ENCODE measurements at places on chromosomes 3 and 15.

GRCh38 chr3:127967316-127967715, 52.3 kb downstream of the KBTBD12 start:
- DNase-seq: no peak

GRCh38 chr3:26655231-26655630, 32.7 kb downstream of the LRRC3B start:
- DNase-seq: no peak

DNA sequence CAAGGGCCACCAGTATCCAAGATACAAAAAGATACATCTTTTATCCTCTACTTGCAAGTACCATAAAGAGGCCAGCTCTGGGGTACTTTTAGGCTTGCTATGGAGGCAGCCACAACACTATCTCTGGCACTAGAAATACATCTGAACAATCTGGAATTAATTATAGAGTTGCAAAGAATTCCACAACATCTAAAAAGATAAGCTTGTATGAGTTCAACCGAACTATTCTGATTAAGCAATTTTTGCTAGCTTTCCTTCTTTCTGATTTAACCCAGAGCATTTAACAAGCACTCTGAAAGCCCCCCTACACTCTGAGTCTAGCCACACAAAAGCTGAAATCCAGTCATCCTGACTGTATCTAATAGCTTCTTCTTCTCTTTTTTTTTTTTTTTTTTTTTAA, 95.4 kb downstream of the FRMD5 start:
- DNase-seq: no peak

DNA sequence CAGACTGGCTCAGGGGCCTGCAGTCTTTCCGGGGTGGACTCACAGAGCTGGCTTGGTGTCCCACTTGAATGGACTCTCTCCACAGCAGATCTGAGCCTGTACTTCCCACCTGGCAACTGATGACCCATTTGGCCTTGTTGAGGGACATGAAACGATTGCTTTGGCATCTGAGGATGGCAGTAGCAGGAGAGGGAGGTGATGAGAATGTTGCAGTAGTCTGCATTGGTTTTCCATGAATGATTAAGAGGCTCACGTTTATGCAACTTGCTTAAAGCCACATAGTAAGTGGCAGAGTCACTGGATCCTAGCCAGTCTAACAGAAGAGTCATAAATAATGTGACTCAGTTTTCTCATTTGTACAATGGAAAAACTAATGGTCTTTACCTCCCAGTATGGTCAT, 21.9 kb downstream of the IL20RB start:
- DNase-seq: no peak

- DNase-seq: no peak
Measured at GRCh38 chr15:95567686-95568085, 762.8 kb upstream of the NR2F2 start.

- DNase-seq: no peak
Measured at GRCh38 chr3:59608356-59608755, 558.5 kb upstream of the CFAP20DC start.

GRCh38 chr3:142915636-142916035, 26.8 kb upstream of the PCOLCE2 start:
- DNase-seq: no peak

GRCh38 chr15:57873564-57874209, 167.2 kb downstream of the POLR2M start:
- no peak for DNase-seq

DNA sequence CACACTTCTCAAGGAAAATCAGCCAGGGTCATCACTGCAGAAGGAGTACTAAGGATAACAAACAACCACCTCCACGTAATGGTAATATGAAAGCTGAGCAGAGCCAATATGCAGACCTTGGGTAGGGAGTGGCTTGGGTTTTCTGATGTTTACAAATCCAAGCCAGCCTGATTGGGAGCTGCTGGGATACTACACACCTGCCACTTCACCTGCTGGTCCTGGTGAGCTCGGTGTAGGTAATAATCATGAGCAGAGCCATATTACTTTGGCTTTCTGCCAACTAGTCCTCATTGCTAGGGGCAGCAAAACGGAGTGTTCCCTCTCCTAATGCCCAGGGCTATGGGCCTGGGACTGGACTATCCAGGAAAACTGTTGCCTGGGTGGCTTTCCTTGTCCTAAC, 433.5 kb upstream of the PPP2R3A start:
- no peak for DNase-seq

- no peak for DNase-seq
Measured at GRCh38 chr3:38566215-38566528, 70.0 kb downstream of the EXOG start.

- DNase-seq: no peak
Measured at GRCh38 chr15:64800476-64800875, 25.0 kb downstream of the PIF1 start.

DNA sequence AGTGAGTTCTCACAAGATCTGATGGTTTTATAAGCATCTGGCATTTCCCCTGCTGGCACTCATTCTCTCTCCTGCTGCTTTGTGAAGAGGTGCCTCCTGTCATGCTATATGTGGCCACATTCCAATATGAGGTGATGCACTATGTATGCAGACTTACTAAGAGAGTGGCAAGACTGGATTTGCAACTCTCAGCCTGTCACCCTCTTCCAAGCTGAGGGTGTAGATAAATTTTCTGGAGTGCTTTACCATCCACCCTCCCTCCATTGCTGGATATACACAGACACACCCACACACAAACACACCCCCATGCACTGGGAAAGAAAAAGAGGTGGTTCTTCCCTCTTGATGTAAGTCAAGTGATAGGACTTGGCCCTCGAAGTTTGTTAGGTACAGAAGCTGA, 30.2 kb upstream of the CHMP2B start:
- DNase-seq: no peak

DNA sequence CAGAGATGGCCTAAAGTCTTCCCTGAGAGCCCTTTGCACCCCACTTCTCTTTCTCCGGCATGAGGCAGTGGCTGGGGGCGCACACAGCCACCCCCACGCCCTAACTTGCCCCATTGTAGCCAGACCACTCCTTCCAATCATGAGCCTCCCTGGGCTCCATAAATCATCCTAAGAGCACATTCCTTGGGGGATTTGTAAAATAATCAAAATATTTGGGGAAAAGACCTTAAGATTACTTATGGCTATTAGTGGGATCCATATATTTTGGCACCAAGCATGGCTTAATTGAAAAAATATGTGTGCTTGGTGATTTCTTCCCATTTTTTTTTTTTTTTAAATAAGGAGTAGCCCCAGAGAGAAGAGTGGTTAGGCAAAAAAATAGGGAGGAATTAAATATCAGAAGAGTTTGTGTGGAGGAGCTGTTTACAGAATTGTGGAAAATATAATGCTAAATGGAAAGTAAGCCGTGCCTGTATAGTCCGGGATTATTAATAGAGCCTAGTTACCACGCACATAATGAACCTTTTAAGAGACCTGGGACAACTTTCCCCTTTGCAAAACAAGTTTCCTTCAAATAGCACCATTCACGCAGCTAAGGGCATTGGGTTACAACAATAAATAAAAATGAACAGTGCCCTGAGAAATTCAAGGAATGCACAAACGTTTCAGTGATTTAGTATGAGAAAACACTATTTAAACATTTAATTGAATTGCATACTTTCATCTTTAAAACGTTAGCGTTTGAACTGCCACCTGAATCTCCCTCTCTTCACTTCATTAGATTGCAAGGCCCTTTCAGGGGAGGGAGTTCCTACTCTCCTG, 46.1 kb downstream of the SMAD6 start:
- DNase-seq: no peak

DNA sequence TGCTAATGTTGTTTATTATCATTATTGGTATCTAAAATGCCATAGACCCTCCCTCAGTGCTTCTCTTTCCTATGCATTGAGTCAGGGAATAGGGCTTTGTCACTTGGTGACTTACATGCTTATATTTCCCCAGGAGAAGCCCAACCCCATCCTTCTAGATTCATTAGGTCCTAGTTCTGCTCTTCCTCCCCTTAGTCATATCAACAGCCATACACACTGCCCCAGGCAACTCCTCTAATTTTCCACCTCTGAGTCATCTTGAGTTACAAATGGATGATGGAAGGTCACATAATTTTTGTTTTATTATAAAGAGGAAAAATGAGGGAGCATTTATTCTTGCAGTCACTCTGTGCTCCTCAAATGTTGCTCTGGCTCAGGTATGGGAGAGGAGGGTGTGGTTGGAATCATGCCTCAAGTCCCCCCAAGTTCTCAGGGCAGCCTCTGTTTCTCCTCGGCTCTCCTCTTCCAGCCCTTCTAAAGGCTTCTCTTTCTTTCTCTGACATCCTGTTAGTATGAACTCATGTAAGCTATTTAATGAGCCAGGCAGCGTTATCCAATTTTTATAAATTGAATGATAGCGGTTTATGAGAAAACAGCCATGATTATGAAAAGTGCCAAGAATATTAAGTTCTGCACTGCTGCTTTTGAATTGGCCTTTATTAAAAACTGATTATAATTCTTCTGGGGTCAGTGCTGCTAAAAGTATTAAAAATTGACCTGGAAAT, 45.6 kb upstream of the FSTL1 start:
- DNase-seq: no peak

DNA sequence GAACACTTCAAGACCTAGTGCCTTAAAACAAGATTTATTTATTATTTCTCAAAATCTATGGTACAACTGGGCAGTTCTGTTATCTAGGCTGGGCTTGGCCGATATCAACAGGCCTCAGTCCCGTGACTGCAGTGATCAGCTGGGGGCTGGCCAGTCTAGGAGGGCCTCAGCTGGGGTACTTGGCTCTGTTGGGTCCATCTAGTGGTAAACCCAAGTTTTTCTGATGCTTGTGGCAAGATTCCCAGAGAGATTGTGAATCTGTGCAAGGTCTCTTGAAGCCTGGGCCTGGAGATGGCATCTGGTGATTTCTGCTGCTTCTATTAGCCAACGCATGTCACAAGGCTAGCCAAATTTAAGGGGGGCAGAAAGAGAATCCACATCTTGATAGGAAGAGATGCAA, 482.4 kb upstream of the SGO1 start:
- DNase-seq: no peak

GRCh38 chr15:90400759-90401314, 12.8 kb downstream of the IQGAP1 start:
- DNase-seq: peak; percentile 49

- no peak for DNase-seq
Measured at GRCh38 chr3:187291001-187291511, 481 bp downstream of the MASP1 start.

DNA sequence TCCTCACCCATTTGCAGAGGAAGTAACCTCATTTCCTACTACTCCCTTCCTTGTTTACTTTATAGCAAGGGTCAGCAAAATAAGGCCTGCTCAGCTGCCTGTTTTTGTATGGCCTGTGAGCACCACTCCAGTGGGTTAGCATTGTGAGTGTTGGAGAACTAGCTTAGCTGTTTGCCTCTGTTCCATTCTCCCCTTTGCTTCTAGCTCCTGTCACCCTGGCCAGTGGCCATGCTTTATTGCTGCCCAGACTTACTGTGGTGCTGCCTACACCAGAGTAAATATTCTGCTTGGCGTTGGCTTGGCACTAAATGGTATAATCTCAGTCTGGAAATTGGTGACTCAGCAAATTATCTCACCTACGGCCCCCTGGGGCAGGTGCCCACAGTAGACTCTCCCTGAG, 8.8 kb downstream of the PDCD6IP start:
- DNase-seq: no peak

- DNase-seq: no peak
Measured at GRCh38 chr3:150762662-150763121, 277 bp downstream of the SIAH2 start.

- DNase-seq: no peak
Measured at GRCh38 chr3:77025471-77025870, 14.4 kb upstream of the ROBO2 start.

DNA sequence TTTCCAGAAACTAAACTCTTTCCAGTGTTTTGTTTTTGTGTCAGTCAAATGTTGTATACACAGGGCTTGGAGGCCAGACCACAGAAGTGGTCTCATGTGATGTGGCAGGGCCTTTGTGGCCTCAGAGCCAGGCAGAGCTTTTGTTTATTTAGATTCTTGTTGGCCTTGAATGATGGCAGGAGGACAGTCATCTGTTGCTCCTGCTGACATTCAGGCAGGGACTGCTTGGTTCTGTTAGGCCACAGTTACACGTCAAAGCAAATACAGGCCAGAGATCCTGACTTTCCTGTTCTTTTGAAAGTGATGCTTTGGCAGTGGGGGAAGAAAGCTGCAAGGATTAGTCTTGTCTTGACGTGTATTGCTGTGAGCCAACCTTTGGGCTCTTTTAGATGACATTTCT, 325.1 kb downstream of the CACNA2D3 start:
- DNase-seq: no peak

- DNase-seq: no peak
Measured at GRCh38 chr15:99414755-99415731, 150.7 kb upstream of the MEF2A start.

- DNase-seq: no peak
Measured at GRCh38 chr15:48306639-48307038, 24.6 kb upstream of the DUT start.

- no peak for DNase-seq
Measured at GRCh38 chr15:77720655-77721054, 87.9 kb upstream of the LINGO1 start.

DNA sequence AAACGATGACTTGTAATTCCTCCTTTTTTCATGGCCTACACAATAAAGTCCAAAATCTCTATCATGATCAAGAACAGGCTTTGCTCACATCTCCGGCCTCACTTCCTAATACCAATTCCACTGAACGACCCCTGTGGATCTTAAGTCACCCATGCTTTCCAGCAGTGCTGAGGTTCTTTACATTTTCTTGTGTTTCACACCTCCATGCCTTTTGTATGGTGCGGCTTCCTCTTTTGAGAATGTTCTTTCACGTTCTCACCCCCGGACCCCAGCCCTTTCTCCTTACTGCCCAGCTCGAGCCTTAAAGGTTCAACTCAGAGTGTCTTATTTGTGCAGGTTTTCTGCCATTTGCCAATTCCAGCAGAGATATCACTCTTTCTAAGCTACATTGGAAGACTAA, 70.1 kb downstream of the CSNK1G1 start:
- DNase-seq: no peak

- no peak for DNase-seq
Measured at GRCh38 chr15:52493968-52494367, 34.7 kb downstream of the MYO5A start.

DNA sequence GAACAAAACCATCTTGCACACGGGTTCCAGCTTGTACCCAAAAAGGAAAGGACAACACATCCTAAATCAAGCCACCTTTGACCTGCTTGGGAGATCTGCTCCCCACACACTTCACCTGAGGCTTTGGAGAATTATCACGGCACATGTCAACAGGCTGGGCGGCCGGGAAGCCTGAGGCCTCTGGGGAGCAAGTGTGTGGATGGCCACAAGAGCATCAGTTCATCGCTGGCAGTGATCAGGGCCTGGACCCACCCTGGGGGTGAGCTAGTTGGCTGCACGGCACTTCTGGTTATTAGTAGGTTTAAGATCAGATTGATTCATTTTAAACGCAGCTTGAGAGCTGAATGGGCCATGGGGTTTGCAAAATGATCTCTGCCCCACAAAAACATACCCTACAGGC, 108.5 kb downstream of the CHSY1 start:
- DNase-seq: no peak
